ENCODE measurements at places on chromosomes 4 and X.

DNA sequence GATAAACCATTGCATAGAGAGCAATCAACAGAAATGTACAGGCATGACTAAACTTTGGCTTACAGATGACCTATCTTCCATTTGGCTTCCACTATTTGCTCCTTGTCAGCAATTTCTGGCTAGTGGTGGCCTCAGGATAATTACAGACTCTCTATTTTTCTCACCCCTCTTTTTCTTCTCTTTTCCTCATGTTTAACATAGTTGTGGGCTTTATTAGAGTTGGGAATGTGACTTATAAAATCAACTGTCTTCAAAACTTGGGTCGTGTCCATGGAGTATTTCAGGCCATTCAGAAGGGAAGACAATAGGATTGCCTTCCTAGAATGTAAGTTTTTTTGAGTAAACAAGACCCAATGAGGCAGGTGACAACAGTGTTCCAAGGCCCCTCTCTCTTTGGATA, 236.2 kb downstream of the FRAS1 start:
- DNase-seq = no peak

GRCh38 chrX:148928811-148929210, 428.4 kb downstream of the AFF2 start:
- DNase-seq = no peak

GRCh38 chrX:136708348-136708747, 60.4 kb downstream of the CD40LG start:
- no peak for DNase-seq

GRCh38 chr4:10054571-10055041, 33.3 kb upstream of the SLC2A9 start:
- DNase-seq = no peak

- peak; percentile 39 for DNase-seq
Observed at GRCh38 chrX:45709381-45709780, 508.7 kb upstream of the DIPK2B start.

DNA sequence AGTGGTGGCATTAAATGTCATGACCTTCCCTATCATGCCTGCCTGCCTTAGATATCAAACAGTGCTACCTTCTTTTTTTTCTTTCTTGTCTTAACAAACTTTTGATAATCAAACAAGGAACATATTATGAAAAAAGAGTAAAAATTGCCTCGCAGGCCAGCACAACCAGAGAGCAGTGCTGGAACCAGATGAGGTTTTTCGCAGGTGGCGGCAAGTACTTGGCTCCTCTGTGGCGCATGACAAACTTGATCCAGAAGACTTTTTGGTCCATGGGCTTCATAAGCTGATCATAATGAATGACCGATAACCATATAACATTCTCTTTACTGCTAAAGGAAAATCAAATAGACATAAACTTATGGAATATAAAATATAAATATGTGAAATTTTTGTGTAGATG, 61.8 kb downstream of the UGT2B10 start:
- no peak for DNase-seq

DNA sequence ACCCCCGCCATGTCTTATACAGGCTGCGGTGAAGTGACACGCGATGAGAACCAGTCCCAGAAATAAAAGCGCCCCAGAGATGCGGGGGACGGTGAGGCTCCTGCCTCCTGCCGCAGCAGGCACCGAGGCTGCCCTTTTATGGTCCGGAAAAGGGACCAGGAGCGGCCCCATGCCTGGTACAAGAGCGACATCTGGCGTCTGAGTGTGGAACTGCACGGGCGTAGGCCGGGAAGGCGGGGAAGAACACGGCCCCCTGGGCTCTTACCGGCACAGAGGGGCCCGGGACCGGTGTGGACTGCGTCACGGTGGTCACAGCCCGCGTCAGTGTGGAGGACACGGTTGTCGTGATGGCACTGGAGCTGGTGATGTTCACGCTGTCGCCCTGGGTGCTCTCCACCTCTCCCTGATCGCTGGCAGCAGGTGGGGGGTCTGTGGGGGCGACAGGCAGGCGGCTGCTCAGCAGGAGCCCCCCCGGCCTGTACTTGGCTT, 8.9 kb upstream of the RENBP start:
- DNase-seq = peak; percentile 80

DNA sequence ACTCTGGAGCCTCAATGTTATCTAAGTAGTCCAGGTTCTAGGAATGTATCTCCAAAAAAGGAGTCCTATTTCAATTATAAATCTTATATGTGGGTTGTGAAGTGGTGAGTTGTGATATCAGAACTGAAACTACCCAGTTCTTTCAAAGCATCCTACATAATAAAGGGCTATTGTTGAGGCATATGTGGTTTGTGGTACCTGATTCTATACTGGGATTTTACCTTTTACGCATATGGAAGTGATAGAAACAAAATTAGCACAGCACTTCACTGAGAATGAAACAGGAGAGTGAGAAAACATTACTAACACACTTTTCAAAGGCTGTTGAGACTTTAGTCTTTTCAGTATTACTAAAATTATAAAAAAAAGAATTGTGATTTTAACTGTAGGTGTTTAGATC, 417.7 kb upstream of the GALNT7 start:
- peak; percentile 29 for DNase-seq

DNA sequence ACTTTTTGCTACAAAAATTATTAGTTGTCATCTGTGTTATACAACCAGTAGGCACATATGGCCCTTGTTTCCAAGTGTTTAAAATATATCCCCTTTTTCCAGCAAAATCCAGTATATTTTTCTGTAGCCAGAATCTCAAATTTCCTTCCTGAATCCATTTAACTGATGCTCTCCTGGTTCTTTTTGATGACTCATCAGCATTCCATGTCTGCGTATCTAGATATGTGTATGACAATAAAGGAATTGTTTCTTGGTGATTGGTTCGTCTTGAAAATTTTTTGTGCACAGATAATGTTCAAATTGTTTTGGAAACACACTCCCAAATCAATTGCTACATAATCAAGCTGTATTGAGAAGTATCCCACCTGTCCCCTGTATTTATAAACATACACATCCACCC, 98.3 kb downstream of the ITM2A start:
- DNase-seq = no peak

GRCh38 chr4:7104366-7105031, 36.6 kb upstream of the GRPEL1 start:
- no peak for DNase-seq

DNA sequence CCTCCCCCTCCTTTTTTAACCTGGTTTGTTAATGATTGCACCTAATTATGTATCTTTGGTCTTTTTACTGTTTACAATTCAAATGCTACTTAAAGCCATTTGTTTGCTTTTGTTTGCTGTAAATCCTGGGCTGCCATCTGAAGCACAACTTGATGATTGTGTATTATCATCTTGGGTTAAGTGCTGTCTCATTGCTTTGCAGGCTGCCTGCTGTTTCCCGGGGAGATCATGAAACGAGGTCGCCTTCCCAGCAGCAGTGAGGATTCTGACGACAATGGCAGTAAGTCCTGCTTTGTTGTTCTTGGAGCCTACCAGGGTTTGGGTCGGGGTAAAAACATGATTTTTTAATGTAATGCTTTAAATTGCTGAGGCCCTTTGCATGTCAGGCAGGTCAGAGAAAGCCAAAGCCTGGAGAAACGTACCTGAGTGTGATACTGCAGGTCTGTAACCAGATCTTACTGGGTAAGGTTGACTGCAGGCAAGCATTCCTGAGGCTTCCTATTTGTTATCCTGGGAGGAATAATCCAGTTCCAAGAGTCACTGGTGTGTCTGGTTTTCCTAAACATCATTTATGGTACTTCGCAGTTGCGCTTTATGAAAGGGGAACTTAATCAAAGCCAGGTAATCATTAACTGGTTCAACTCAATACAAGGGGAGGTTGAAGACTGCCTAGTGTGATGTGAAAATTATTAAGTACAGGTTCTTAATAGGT, 22.2 kb downstream of the JADE1 start:
- no peak for DNase-seq

GRCh38 chrX:26922278-26922677, 540.9 kb downstream of the PPP4R3C start:
- no peak for DNase-seq

- no peak for DNase-seq
Observed at GRCh38 chrX:1587161-1587560, 4.2 kb upstream of the AKAP17A start.

GRCh38 chr4:8238036-8238511, 31.5 kb upstream of the HTRA3 start:
- no peak for DNase-seq

DNA sequence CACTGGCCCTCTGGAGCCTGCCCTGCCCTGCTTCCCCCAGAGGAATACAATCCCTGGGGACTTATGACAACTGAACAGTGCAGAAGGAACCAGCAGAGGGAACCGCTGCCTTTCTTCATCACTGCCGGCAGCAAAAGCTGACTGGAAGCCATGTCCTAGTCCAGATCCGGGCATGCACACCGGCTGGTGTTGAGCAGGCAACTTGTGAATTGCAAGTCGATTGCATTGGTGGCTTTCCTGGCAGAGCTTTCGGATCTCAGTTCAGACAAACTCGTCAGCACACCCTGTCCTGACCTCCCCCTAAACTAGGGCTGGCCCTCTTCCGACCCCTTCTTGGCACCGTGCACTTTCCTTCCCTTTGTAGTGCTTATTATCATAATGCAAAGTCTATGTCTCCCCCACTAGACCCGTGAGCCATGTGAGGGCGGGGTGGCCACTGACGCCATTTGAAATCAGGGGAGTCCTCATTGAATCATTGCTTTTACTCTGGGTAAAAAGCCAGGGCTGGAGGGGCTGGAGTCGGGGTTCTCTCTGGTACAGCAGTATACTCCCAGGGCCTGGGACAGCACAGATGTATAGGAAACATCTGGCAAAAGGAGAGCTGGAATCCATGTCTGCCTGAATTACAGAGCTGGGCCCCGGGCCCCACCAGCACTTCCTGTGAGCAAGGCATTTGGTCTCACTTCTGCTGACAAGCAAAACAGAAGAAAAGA, 1.8 kb downstream of the ARHGAP4 start:
- peak; percentile 46 for DNase-seq

DNA sequence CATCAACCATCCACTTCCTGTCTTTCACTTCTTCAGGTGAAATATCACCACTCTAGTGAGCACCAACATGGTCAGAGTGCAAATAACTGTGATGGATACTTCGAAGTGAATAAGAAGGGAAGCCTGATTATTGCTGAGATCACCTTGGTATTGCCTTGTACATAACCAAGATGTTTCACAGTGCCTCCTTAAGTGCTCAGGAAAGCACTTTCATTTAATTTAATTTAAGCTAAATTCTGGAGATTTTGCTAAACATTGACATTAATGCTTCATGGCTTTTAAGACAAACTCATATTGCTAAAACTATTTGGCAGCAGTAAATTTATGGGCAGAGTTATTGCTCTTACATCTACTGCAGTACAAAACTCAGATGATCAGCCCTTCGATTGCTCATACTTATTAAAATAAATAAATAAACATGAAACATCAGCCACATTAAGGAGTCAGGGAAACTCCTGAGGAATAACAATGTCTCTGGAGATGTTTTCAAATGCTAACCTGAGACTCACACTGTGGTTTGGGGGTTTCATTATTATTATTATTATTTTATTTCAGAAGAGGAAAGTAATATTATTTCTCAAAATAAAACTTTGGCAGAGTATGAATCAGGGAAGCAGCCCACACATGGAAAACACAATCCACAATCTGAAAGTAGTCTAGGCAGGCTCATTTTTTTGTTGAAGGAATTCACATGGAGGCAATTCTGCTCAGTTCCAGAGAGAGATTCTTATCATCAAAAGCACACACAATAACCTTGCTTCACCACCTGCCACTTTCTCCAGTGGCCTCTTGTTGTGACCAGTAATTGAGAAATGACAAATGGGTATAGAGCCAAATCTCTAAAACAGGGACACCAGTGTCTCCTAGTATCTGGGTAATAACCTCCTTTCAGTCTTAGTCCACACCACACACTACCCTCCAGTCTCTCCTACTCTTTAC, 344.2 kb downstream of the MAPK10 start:
- DNase-seq = no peak

DNA sequence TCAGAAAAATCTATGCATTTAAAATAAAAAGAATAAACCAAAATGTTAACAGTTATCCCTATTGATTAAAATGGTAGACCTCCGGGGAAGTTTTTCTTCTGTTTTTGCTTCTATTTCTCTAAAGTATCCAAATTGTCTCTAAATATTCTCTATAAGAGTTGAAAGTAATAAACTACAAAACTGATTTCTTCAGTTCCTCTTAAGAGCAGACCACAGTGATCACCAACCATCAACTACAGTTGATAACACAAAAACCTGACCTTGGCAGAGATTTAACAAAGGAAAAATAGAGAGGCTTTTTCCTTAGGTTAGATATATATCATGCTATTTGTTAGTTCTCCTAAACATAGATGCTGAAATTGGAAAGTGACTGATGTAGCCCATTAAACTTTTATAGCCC, 27.3 kb downstream of the DDX60 start:
- DNase-seq = no peak

DNA sequence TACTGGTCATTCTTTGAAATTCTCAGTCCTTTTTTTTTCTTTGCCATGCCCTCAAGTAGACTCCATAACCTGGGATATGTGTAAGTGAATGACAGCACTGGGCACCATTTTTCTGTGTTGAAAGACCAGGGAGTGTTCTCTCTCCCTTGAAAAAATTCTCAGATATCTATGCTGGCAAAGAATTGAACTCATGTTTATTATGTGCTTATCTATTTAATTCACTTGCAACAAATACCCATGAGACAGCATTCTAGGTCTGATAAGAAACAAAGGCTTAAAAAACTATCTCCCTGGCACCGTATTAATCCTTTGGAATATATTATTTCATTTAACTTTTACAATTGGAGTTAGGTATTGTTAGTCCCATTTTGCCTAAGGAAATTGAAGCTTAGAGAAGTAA, 36.7 kb downstream of the LARP7 start:
- no peak for DNase-seq

DNA sequence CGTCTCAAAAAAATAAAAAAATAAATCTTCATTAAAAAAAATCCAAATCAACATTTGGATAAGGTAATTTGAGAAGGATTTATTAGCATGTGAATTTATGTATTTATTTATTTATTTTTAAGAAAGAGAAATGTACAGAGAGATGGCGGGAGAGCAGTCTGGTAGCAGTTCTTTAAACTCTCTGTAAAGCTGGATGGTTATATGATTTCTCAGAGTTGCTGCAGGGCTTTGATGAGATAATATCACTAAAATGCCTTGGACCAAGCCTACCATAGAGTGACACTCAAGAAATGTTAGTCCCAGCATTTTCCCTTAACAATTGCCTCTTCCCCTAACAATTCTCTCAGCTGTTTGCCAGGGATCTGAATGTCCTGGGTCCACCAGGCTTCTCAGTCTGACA, 103.4 kb upstream of the LNX1 start:
- DNase-seq = no peak

DNA sequence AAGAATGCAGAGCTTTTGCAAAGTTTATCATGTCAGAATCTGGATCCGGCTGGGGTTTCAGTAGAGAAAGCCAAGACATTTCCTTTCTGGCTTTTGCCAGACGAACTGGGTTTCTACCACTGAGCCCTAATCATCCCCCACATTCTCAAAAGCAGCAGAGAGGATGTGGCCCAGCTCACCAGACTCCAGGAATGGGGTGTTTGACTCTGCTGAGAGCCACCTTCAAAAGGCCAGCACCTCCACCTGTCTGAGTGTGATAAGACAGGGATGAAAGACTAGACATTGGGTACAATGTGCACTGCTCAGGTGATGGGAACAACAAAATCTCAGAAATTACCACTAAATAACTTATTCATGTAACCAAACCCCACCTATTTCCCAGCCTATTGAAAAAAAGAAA, 25.7 kb upstream of the CCKAR start:
- DNase-seq = no peak

- peak; percentile 4 for DNase-seq
Observed at GRCh38 chr4:165927815-165928214, 54.8 kb downstream of the TLL1 start.

GRCh38 chr4:114941503-114941902, 171.9 kb downstream of the NDST4 start:
- DNase-seq = no peak

Measured in activated CD4-positive, alpha-beta T cell treated with anti-CD3 and anti-CD28 coated beads, Interleukin-2, Interleukin-4, amounts not matched to agents 100 ng/mL and 50 ng/mL, durations not matched to agents 16 hours and 8 hours (primary cell).